ENCODE measurements at places on chromosomes 2 and 18.

DNA sequence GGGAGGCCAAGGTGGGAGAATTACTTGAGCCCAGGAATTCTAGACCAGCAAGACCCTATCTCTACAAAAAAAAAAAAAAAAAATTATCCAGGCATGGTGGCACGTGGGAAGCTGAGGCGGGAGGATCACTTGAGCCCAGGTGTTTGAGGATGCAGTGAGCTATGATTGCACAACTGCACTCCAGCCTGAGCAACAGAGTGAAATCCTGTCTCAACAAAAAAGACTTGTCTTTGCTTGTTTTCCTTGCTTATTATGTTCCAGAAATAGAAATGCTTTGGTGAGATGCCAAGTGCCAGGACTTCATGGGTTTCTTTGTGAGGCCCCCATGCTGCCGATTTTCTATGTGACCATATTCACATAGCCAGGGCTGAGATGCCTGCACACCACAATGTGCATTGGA, 9.0 kb downstream of the DCDC2C start:
- DNase-seq, result no peak

DNA sequence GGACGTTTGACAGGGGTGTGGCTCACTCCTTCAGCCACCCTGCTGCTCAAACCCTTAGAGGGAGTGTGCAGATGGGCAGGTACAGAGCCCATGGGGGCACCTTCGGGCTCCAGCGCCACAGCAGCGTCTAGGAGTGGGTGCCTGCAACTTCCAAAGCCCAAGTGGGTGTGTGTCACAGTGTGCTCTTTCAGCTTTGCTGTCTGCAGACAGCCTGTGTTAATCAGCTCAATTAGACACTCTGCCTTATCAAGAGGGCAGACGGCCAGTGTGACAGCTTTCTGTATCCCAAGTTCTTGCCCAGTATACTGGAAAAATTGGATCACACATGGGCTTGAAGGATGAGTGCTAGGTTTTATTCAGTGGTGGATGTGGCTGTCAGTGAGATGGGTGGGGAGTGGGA, 96.7 kb downstream of the AP1S3 start:
- no peak for DNase-seq

DNA sequence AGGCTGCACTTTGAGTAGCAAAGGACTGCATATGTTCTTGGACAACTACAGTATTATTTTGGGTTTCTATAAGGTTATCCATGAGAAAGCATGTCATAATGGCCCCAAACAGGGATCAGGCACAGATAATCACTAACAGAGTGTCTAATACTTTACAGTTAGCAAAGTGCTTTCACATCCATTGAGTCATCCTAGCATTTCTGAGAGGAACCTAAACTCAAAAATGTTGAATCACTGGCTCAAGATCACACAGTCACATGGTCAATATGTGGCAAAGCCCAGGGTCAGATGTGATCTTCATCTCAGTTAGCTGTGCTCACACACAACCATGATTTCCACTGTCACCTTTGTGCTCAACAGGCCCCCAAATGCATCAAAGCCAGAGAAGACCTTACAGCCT, 156.1 kb upstream of the VRK2 start:
- no peak for DNase-seq

GRCh38 chr18:40049716-40050115, 1905.3 kb upstream of the PIK3C3 start:
- DNase-seq, result no peak

GRCh38 chr2:85523062-85523902, 15.7 kb upstream of the MAT2A start:
- DNase-seq, result no peak

- DNase-seq, result no peak
Observed at GRCh38 chr2:210971431-210971830, 415.0 kb downstream of the CPS1 start.

DNA sequence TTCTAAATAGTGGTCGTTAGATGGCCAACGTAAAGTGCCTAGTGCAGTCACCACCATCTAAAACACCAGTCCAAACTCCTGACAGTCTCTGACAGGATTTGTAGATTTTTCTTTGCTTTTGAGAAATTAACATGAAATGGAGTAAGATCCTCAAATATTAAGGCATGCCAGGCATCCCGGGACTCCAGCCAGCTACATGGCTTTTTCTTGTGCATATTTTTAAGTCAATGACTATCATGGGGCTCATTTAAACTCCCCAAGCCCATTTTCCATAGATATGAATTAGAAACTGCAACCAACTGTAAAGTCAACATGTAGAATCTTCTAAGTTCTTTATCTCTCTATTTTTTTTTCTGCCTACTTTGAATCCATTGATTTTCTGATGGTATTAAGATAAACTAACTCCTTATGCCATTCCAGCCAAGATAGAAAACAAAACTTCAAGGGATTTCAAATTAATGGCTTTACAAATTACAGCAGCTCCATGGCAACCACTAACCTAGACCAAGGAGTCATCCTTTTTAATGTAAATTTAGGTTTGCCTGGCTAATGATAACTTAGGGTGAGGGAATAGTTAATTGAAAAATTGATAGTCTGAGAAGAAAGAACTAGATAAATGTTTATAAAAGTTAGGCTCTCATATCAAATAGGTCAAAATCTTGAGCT, 764.1 kb upstream of the NXPH2 start:
- no peak for DNase-seq

DNA sequence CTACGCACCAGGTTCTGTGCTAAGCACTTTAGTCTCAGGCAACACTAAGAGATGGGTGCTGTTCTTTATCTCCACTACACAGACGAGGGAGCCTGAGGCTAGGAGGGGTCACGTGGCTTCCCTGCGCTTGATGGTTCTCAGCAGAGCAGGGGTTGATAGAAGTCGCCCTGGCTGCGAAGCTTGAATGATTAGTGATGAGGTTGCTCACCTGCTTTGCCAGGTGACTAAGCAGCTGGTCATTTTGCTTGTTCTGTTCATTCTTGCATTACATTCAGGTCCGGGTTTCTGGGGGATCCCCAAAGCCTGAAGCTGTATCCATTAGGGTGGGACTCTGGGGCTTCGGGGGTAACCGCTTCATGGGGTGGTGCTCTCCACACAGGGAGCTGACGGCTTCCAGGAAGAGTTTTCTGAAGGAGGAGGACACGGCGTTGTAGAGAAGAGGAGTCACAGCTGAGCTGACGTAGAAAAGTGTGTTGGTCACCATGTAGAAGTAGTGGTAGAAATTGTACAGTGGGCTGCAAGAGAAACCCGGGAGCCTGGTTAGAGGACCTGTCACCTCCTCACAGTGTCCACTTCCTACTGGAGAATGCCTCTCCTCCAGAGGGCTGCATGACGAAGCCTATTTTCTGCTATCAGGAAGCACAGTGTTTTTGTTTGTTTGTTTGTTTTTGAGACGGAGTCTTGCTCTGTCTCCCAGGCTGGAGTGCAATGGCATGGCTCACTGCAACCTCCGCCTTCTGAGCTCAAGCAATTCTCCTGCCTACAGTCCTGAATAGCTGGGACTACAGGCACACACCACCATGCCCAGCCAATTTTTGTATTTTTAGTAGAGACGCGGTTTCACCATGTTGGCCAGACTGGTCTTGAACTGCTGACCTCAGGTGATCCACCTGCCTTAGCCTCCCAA, 11.5 kb downstream of the NTSR2 start:
- DNase-seq, result no peak

DNA sequence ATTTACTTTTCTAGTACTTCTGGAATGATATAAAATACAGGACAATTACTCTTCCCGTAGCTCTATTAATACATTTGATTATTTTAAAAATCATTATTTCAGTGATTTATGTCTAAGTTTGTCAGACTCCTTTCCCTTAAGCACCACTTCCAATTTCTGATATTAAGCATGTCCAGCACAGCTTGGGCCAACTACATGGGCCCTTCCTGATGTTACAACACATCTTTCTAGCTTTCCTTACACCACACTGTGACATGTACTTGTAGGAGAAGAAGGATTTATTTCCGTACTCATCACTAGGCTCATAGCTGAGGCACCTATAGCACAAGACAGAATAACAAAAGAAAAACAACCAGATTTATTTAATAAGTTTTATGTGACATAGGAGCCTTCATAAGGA, 134.8 kb upstream of the HNRNPA3 start:
- no peak for DNase-seq

- peak; percentile 47 for DNase-seq
Observed at GRCh38 chr2:72144632-72145288, 2.9 kb downstream of the CYP26B1 start.

Data from natural killer cell treated with Interleukin-12 subunit alpha and Interleukin-12 subunit beta and Interleukin-15 and Interleukin-18, amount 100 ng/mL, for 72 hours (primary cell).